Small intestine (tissue), 16 donors: ENCODE measurements at places on chromosomes 3 and 15.

- peak; percentile 34 for DNase-seq
Observed at GRCh38 chr3:49173116-49173791, 1.9 kb downstream of the KLHDC8B start.

DNA sequence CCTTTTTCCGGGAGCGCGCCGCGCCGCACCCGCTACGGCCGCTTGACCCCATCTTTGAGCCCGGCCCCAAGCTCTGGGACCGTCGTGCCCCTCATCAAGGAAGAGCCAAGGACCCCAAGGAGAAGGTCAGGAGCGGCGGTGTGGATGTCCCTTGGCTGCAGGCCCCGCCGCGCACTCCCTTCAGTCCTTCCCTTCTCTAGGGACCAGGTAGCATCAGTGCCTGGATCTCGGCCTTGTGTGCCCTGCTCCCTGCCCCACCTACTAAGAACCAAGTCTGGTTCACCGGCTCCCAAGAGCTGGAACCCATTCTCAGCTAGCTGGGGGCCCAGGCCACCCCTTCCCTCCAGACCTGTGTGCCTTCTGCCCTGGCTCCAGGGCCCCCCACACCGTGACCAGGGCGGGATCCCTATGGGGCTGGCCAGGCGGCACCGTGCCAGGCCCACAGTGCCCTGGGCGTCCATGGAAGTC lies 69.3 kb upstream of the CGNL1 start:
- no peak for DNase-seq

GRCh38 chr3:178079966-178080365 lies 456.3 kb upstream of the KCNMB2 start:
- DNase-seq, result no peak

GRCh38 chr15:82307714-82308081 lies 41.6 kb downstream of the GOLGA6L10 start:
- no peak for DNase-seq

DNA sequence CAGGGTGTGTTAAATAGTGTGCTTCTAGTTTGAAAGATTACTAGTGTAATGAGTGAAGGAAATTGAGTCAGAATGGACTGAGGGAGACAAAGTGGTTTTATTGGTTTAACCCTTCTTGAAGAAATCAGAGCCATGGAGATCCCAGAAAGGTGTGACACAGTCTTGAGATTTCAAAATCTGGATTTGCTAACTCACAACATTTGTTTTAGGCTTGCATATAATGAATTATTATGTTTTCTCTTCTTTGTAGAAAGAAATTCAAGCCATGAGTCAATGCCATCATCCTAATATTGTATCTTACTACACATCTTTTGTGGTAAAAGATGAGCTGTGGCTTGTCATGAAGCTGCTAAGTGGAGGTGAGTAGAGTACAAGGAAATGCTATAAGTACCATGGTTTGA lies 25.1 kb downstream of the OXSR1 start:
- no peak for DNase-seq

GRCh38 chr3:156553705-156554356 lies 1.1 kb downstream of the SSR3 start:
- DNase-seq, result peak; percentile 50

DNA sequence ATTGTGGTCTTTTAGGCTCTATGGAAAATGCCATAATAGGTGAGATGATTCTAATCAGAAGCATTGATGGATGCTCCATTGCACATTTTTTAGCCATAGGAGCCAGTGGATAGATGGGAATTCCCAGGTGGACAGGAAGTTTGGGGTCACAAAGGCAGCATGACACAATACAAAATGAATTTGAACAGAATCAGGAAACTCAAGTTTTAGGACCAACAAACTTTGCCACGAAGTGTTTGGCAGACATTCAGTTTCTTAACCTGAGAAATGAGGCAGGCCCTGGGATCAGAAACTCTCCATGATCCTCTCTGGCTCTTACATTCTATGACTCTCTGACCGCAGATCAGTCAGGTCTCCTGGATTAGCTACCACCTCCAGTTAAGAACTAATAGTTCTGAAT lies 275.4 kb downstream of the TIGIT start:
- DNase-seq, result no peak

GRCh38 chr3:114671741-114672510 lies 378.1 kb downstream of the TIGIT start:
- DNase-seq, result no peak

DNA sequence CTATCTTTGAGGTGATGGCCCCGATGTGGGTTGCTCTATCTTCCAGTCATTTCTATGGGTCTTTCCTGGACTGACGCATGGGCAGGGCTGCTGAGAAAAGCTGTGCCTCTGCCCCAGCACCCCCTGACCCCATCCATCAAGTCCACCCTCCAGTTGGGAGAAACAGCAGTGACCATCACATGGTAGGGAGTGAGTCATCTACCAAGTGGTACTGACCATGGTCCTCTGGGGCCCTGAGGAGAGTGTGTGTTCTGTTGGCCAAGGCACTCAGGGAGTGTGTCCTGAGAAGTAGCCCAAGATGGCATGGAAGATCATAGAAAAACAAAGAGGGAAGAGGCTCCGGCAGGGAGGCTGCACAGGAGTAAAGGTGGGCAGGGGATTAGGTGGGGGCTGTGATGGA lies 1.6 kb upstream of the DNAH1 start:
- DNase-seq, result no peak
